ENCODE measurements at places on chromosomes 7 and 10.

GRCh38 chr10:27319752-27320431 is 79.3 kb upstream of the ACBD5 start:
- no peak for DNase-seq

DNA sequence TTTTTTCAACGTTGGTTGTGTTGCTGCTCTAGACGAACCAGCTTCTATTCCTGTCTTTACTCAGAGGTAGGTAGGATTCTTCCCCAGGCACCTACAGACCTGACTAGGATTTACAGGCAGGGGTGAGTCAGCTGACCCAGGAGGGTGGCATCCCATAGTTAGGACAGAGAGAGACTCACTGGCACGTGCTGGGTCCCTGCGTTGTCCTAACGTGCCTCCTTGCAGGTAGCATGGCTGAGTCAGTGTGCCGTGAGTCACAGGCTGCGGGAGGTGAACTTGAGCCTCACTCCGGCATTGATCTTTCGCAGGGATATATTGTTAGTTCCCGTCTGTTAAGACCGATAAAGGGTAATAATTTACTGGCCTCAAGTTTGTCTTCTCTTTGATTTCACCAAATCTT is 96.5 kb downstream of the PFKFB3 start:
- DNase-seq, result no peak

DNA sequence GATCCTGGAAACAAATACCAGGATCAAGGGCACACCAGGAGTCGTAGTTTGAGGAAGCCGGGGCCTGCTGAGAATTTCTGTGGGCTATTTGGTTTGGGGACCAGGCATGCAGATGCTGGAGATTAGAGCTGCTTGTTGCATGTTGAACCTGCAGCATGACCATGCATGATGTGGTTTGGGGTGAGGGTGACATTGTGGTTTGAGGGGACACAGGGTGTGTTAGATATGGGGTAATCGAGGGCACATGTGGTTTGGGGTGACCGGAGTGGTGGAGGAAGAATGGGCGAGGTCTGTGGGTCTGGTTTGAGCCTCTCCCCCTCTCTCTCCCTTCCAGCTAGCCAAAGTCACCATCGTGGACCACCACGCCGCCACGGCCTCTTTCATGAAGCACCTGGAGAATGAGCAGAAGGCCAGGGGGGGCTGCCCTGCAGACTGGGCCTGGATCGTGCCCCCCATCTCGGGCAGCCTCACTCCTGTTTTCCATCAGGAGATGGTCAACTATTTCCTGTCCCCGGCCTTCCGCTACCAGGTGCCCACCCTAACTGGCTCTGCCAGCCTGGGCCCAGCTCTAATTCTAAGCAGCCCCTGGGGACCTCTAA is 10.2 kb downstream of the NOS3 start:
- DNase-seq, result no peak

DNA sequence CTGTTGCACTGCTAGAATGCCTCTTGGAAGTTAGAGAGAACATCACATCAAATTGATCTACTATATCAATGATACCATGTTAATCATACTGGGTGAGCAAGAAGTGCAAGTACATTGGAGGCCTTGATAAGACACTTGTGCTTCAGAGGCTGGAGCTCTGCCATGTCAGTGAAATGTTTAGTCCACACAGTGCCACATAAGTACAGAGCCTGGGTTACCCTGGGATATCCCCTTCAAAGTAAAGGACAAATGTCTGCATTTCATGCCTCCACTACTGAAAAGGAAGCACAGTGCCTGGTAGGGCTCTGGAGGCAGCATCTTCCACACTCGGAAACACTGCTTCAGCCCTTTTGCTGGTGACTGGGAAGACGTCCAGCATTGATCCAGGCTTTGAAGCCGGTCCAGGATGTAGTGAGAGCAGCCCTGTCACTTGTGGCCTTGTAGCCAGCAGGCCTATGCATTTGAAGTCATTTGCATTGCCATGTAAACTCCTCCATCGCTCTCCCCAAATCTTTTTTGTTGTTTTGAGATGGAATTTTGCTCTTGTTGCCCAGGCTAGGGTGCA is 15.7 kb upstream of the STN1 start:
- DNase-seq, result no peak

GRCh38 chr7:8082762-8083161 is 114.2 kb downstream of the GLCCI1 start:
- no peak for DNase-seq

GRCh38 chr7:87507446-87507845 is 32.0 kb upstream of the ABCB4 start:
- no peak for DNase-seq

DNA sequence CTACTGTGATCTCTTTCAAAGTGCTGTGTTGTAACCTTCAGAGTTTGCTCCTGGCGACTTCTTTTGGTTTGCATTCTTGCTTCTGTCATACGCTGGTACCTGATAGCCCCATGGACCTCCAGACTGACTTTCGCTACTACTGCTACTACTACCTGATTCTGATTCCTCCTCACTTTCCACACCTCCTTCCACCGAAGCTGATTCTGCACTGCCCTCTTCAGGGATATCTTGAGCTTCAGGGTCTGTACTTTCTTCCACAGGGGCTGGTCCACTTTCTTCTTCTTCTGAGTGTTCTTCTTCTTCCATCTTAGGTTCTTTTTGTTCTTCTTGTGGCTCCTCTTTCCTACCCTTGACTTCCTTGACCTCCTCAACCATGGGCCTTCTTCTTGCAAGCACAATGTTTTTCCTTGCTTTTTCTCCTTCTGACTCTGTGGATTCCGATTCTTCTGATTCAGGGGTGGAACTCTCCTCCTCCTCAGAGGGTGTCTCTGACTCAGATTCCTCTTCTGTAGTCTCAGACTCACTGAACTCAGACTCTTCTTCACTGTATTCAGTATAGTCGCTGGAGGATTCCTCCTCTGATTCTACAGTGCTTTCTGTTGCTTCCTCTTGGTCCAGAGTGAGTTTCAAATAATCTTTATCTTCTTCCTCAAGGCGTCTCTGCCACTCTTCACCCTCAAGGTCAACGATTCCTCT is 992.2 kb downstream of the PCDH15 start:
- no peak for DNase-seq

- DNase-seq, result no peak
Observed at GRCh38 chr10:4073912-4074311, 288.9 kb upstream of the KLF6 start.

DNA sequence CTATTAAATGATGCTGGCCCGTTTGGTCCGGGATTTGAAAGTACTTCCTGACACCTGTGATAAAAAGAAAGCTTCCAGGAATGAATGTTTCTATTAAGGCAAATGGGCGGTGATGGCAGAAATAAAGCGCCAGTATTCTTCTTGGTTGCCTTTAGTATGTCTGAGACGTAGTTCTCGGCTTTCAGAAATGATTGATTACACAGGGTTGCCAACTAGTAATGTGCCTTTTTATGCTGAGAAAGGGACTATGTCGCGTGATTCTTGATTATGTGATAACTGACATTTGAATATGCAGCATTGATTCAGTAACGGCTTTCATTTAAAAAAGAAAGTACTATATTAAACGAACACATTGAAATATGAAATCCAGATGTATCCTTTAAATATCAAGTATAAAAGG is 13.9 kb downstream of the ZRANB1 start:
- DNase-seq, result no peak

DNA sequence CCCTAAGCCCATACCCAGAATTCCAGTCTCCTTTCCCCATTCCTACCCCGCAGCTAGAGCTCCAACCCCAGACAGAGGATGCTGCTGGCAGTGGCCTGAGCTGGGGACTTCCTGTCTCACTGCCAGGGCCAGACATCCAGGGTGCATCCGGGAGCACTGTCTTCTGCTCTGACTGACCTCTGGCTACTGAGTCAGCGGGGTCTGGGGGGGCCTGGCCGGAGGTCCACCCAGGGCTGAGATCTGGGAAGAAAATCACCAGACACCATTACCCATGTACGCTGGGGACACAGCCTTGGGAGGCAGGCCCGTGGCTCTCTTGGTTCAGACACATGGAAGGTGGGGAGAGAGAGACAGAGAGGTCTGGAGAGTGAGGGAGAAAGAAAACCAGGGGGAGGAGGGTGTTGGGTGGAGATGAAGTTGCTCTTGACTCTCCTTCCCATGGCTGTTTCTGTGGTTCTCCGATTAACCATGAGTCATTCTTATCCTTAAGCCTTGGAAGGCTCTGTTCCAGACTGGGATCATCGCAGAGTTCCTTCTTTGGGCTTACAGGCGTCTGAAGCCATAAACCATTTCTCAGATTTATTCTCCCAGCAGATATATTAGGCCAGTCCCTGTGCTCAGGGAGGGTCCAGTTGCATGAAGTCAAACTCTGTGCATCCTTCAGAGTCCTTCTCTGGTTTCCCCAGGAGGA is 23.6 kb downstream of the TSPAN15 start:
- no peak for DNase-seq

- no peak for DNase-seq
Observed at GRCh38 chr10:69086001-69086509, 1.8 kb upstream of the SRGN start.

- no peak for DNase-seq
Observed at GRCh38 chr7:129774359-129774758, 162.8 kb downstream of the NRF1 start.

- DNase-seq, result no peak
Observed at GRCh38 chr10:99768556-99768955, 13.9 kb upstream of the ABCC2 start.

All from activated T-helper 1 cell treated with Interleukin-2 at 50 U/mL for 16 hours (primary cell).